ENCODE measurements at places on chromosomes 13 and 19.
A peak's percentile ranks its signal among the peaks of the same experiment; 100 is the strongest.

DNA sequence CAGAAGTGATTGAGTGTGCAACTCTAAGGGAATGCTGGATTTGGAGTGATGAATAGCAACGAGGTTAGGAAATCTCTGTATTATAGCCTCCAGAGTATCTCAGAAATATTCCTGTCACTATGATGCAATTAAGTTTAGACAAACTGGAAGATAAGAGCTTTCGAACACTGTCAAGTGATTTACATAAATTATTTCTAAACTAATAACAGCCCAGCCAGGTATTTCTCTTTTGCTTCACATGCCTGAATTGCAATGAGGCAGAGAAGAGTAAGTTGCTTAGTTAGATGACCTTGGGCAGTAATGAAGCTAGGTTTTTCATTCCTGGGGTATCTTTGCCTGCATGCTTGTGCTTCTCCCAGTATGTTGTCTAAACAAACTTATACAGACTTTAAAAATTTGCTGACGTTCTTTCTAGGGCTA is 134.5 kb downstream of the LMO7 start:
- no peak for DNase-seq

DNA sequence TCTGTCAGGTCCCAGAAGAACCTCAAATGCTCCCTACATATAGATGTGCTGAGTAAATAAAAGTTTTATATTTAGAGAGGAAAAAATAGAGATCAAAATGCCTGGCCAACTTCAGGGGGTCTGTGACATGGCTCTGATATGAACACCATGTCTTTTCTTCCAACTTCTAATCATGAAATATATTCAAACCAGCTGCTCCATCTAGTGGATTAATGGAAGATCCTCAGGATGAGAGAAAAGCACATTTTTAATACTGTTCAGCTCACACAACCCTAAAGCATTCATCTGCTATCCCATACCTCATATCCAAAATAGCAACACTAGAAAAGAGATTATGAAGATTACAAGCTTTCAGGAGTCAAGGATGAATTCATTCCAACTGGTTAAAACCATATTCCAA is 56.0 kb upstream of the DOCK9 start:
- no peak for DNase-seq

DNA sequence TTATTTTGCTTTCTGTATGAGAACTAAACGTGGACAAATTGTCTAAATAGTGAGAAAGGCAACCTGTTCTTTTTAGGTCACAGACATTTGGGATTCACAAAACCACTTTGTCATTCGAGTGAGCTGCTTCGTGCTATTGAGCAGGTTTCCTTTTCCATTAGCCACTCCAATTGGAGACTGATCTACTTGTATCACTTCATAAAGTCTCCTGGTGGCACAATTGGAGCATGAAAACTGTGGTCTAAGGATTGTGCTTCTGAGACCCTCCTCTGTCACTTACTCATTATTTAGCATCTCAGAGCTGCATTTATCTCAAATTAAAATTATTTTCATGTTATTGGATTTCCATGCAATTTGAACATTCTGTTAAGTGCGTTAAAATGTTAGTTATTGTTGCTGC is 397.7 kb downstream of the TDRD3 start:
- DNase-seq, result no peak

GRCh38 chr13:40388617-40389016 is 277.8 kb downstream of the FOXO1 start:
- DNase-seq, result peak; percentile 57

GRCh38 chr13:94389604-94390351 is 89.7 kb downstream of the DCT start:
- no peak for DNase-seq

- no peak for DNase-seq
These were observed 500.9 kb downstream of the GPC6 start for GRCh38 chr13:93727211-93728141.

DNA sequence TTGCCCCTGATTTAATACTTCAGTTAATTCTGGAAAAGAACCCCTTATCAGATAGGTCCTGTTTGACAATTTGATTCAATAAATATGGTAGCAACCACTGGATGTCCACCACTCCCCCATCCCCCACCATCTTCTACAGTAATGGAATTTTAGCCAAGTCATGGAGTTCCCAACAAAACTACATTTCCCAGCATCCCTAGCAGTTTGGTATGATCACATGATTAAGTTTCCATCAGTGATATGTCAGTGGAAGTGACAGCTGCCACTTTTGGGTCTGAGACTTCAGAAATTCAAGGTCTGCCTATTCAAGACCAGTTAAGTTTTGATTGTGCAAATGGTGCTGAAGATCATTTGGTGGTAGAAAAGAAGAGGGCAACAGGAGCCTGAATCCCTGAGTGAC is 85.5 kb downstream of the CACNA1A start:
- DNase-seq, result no peak

DNA sequence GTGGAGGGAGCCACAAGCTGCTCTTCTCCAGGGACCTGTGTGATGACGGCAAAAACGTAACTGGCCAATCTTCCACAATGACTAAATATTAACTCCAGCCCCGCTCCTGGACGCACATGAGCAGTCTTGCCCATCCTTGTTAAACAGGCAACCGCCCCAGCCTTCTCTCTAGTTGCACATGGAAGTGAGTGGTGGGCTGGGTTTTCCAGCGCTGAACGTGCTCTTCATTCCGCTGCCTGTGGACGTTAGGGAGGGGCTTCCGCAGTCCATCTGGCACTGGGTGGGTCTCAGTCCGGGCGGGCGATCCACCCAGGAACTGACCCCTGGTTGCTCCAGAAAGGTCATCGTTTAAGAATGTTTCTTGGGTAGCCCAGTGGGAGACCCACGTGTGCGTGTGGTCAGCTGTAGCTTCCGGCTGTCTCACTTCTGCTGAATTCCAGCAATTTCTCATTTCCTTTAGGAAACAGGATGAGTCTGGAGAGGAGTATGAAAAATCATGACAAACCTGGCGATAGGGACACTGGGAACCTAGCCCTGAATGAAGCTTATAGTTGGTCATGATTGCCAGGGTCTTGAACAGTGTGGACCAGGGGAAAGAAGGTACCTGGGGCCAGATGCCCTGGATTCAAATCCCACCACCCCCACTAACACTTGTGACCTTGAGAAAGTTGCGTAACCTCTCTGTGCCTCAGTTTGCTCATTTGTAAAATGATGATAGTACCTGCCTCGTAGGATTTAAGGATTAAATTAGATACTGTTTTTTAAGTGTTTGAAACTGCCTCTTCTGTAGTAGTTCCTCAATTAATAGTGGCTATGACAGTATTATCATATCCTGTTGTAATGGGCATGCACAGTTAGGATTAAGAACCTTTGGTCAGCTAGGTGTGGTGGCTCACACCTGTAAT is 92.6 kb downstream of the SIPA1L3 start:
- DNase-seq, result no peak

GRCh38 chr13:45932676-45933075 is 81.1 kb upstream of the SIAH3 start:
- no peak for DNase-seq

GRCh38 chr13:111415246-111415645 is 94.8 kb downstream of the TEX29 start:
- no peak for DNase-seq

DNA sequence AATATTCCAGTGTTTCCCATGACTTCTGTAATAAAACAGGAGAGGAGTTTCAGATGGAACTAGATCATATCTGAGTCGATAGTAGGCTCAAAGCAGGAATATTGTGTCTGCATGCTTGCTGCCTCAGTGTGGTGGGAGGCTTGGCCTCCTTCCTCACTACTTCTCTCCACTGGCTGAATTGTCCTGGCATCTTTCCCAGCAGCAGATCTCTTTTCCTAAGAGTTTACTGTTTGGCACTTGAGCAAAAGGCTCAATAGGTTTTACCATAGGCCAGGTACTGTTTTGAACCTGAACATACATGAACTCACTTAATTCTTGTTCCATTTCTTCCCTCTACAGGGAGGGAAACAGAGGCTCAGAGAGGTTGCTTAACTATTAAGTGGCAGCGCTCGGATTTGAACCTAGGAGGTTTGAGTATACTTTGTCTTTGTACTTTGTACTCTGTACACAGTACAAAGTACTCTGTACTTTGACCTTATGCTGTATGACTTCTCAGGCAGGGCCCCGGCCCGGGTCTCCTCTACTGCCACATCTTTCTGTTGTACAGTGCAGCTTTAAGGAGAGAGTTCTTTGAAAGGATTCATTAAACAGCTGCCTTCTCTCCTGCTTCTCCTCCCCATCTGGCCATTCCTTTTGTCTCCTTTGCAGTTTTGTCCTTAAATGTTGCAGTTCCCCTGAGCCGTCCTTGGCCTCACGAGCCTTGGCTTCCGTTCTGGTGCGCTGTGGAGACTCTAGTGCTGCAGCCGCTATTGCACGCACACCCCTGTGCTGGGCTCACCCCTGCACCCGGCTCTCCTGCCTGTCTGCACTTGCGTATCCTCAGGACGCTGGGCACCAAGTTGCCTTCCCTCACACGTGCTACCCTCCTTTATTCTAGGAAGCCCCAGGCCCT is 8.1 kb downstream of the B3GLCT start:
- DNase-seq, result no peak

GRCh38 chr19:632579-633067 is 714 bp downstream of the POLRMT start:
- DNase-seq, result peak; percentile 47

- no peak for DNase-seq
These were observed 20.4 kb upstream of the TNFSF14 start for GRCh38 chr19:6690160-6690885.

DNA sequence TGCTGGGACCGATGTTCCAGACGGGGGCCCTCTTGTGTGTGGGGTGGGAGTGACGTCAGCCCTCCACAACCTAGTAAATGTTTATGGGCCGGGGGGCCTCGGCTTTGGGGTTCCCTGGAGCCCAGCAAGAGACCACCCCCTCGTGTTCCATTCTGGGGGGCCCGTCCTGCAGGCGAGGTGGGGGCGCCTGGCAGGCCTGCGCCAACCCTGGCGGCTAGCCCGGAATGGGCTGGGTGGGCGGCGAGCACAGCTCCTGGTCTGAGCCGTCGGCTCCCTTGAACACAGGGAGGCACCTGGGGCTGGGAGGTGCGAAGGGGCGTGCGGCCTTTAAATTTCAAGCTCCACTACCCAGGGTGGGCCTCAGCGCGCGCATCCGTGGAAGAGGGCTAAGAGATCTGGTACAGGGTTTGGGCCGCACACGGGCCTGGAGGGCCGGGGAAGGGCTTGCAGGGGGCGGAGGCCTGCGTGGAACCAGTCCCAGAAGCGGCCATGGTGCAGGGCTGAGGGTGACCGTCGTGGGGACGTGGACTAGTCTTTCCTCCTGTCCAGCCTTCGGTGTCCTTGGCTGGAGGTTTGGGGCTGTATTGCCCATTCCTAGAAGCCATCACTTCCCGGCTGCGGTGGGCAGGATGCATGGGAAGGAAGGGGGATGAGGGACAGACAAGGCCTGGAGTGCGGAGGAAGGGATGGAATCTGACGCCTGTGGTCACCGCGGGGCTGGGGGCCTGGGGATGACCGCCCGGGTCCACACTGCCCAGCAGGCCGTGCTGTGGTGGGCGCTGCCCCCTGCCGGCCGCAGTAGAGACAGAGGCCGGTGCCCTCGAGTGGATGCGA is 11.4 kb downstream of the NDUFA11 start:
- DNase-seq, result no peak

GRCh38 chr19:42441049-42441445 is 1.7 kb downstream of the CXCL17 start:
- no peak for DNase-seq

DNA sequence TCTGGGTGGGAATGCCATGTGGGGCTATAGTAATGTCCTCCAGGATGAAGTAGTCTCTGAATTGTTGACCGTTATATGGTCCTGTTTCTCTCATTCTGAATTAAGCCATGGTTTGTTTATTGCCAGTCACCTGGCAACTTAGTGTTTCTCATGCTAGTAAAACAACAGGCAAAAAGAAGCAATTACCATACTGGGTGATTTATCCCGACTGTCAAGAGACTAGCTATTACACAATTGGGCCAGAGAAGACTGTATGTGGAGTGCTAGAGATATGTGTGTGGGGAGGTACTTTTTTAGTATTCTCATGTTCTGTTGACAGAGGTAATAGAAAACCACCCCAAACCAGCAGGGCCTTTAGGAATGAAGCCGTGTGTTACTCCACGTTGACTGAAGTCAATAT is 258.2 kb downstream of the TDRD3 start:
- DNase-seq, result no peak

All from stimulated activated CD8-positive, alpha-beta memory T cell treated with anti-CD3 and anti-CD28 coated beads, Interleukin-2, amount 100 ng/mL, for 48 hours (primary cell).